ENCODE measurements at places on chromosomes 2 and 18.
A peak's percentile ranks its signal among the peaks of the same experiment; 100 is the strongest.

DNA sequence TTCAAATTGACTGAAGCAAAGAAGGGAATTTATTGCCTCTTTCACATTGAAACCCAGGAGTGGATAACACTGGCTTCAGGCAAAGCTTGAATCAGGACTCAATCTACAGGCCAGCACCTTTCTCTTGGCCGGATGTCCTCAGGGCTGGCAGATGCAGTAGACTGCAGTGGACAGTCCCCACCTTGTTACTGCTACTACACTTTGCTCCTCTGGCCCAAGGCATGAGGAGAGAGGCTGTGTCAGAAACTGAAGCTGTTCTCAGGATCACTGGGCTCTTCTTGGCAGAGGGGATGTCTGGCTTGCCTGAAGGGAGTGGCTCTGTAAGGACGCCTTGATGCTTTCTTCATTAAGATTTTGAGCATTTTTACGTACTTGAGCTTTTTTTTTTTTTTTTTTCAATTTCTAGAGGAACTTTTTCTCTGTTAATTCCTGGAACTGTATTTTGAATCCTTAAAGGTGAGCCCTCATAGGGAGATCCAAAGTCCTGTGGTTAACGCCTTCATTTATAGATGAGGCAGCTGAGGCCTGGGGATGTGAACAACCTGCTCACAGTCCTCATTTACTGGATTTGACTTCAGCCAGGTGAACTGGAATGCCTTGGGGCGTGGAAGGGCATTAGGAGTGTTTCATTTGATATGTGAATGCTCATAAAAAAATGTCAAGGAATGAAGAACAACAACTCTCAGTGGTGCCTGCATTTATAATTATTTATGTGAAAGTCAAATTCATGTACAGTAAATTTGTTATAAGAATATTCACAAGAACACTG, 36.6 kb downstream of the CASP10 start:
- no peak for DNase-seq

DNA sequence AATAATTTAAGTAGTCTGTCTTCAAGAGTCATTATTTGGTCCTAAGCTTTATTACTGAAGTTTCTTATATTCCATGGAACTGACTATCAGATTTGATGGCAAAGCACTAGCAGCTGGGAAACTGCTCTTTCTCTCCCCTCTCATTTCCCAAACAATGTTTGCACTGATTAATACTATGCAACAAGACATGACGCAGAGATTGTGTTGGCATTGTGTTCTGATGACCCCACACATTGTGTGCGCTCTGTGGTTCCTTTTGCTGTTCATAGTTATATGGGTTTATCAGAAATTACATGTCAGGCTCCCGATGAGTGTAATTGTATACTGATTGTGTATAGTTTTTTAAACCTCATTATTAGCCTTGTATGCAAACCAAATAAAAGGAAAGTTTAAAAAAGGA, 331.6 kb upstream of the FANCL start:
- DNase-seq, result no peak

GRCh38 chr2:163682695-163683094, 53.1 kb downstream of the FIGN start:
- no peak for DNase-seq

DNA sequence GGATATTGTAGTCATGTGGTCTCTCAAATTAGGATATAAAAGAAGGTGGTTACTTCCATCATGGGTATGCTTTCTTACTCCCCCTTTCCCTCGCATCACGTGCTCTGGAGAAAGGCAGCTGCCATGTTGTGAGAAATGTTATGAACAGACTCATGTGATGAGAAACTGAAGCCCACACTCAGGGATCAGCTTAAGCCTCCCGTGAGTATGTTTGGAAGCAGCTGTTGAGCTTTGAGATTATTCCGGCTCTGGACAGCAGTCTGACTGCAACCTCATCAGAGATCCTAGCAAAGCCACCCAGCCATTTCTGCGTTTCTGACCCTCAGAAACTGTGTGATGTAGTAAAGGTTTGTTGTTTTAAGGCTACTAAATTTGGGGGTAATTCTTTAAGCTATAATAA, 700.1 kb downstream of the ADCYAP1 start:
- no peak for DNase-seq

- DNase-seq, result peak; percentile 26
Measured at GRCh38 chr18:59996370-59996966, 96.7 kb downstream of the PMAIP1 start.

GRCh38 chr2:62974999-62975398, 75.6 kb upstream of the OTX1 start:
- no peak for DNase-seq

- DNase-seq, result no peak
Measured at GRCh38 chr2:214069254-214069653, 341.6 kb upstream of the VWC2L start.

DNA sequence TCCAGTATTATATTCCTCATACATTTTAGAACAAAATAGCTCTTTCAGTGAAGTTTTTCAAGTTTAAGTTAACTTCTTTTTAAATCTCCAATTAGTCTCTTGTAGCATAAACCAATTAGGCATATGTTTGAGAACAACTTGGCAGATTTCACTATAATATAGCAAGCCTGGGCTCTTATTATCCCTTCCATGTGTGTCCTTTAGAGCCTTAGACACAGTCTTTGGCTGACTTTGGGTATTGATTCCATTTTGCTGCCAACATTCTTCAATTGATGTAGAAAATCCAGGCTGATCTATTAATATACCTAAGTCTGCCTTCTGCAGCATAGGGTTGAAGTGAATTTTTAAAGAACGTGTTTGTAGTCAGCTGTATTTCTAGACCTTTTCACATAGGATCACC, 179.1 kb upstream of the RPRM start:
- DNase-seq, result no peak

DNA sequence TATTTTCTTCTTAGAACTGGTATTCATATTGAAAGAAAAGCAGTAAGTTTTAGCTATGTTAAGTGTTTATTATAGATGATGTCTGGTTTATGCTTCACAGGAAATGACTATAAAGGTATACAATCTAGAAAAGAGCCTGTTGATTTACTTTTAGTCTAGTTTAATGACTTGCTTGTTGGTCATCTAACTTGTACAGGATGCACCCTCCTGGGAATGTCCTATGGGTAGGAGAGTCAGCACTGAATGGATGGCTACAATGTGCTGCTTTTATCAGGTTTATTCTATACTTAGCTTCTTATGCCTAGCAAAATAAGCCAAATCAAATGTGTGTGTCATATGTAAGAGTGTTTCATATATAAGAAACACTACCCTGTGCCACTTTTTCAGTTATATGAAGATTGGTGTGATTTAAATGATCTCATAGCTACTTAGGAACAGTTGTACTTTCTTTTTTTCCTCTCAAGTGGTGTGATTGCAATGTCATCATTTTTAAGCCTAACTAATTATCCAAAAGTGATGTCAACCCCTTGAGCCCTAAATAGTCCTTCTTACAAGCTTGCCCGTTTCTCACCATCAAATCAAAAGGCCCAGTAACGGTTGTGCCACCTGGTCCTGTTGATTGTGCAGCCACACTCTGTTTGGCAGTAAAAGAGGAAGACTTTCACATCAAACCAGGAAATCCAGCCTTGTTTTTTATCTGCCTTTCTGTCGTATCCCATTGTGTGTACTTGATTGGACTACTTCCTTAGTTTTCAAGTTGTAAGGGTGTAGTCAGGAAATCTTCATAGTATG, 176.0 kb downstream of the DIS3L2 start:
- DNase-seq, result no peak

DNA sequence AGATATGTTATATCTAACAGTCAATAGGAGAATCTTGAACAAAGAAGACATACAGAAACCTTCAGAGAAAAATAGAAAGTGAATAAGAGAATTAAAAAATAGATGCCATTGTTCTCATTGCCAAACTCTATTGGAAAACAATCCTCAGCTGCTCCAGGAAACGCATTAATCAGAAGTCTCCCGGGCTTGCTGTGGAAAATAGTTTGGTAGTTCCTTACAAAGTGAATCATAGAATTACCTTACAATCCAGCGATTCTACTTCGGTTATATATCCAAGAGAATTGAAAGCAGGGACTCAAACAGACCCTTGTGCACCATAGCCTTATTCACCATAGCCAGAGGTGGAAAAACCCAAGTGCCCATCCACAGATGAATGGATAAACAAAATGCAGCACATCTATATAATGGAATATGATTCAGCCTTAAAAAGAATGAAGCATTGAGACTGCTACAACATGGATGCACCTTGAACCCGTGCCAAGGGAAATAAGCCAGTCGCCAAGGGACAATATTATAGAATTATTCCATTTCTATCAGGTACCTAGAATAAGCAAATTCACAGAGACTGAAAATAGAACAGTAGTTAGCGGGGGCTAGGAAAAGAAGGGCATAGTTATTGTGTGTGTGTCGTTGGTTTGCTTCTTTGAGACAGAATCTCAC, 21.9 kb upstream of the CHRNA1 start:
- no peak for DNase-seq

DNA sequence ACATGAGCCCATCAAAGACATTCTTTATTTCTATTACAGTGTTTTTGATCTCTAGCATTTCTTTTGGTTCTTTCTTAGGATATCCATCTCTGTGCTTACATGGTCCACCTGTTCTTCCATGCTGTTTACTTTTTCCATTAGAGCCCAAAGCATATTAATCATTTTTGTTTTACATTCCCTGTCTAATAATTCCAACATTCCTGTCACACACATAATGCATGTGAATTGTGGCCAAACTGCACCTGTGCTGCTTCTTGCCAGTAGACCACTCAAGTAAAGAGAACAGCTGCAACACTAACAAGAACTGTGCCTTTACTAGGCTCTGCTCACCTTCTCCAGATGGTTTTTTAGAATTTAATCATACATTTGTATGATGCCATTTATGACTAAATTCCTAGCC, 103.0 kb downstream of the PTH2R start:
- no peak for DNase-seq

GRCh38 chr18:9429662-9429993, 45.7 kb upstream of the RALBP1 start:
- no peak for DNase-seq

- no peak for DNase-seq
Measured at GRCh38 chr2:132448331-132448730, 31.7 kb downstream of the GPR39 start.

GRCh38 chr18:79962835-79963657, 1.4 kb upstream of the HSBP1L1 start:
- DNase-seq, result peak; percentile 67

GRCh38 chr2:70964596-70965386, 13.6 kb upstream of the ANKRD53 start:
- peak; percentile 90 for DNase-seq

DNA sequence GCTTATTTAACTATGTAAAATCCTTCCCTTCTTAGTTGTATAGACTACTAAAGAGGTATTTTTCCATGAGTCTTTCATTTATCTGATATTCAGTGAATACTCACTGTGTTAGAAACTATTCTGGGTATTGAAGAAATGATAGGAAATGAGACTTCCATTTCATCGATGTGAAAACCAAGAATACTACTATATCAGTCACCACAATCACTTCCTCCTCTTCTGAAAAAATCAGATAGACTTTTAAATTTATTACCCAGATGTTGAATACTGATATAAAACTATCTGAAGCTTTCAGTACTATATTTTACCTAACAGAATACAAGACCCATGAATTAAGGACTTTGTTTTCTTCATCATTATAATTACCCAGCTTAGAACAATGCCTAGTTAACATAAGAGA, 1801.1 kb upstream of the CELF4 start:
- no peak for DNase-seq

DNA sequence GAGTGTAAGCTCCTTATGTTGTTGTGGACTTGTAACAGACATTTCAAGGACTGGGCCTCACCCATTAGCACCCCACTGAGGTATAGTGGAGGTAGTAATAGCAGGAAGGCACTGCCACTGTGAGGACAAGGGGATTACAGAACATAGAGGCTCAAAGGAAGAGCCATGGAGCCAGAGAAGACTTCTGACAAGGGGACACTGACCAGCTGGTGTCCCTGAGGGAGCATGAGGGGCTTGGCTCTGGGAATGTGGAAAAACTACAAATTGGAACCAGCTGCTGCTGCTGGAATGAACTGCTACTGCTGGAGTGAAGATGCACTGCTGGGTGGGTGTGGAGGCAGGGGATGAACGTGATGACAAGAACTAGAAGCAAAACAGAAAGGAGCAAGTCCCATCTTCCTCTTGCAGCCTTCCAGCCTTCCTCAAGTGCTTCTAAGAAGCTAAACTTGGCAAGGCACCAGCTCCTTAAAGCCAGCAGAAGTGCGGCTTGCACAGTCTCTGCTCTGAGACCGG, 167.3 kb upstream of the NOSTRIN start:
- DNase-seq, result no peak

DNA sequence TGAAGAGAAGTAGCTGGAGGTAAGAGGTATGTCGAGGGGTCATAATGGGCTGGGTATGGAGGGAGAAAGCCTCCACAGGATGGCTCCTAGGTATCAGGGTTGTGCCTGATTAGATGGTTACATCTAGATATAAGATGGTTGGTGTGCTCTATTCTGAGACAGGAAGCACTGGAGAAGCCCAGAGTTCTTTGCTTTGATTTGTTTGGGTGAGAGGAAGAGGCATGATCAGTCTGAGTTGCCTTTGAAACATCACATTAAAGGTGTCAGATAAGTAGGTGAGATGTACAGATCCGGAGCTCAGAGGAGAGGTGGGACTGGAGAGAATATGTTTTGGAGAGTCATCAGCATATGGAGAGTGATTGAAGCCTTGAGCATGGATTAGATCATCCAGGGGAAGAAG, 74.1 kb downstream of the KLHL29 start:
- no peak for DNase-seq

GRCh38 chr2:186543561-186544131, 46.2 kb upstream of the ITGAV start:
- DNase-seq, result no peak

GRCh38 chr2:168064011-168064998, 183.1 kb downstream of the STK39 start:
- DNase-seq, result no peak

- DNase-seq, result no peak
Measured at GRCh38 chr2:84838434-84839145, 42.3 kb downstream of the TRABD2A start.

DNA sequence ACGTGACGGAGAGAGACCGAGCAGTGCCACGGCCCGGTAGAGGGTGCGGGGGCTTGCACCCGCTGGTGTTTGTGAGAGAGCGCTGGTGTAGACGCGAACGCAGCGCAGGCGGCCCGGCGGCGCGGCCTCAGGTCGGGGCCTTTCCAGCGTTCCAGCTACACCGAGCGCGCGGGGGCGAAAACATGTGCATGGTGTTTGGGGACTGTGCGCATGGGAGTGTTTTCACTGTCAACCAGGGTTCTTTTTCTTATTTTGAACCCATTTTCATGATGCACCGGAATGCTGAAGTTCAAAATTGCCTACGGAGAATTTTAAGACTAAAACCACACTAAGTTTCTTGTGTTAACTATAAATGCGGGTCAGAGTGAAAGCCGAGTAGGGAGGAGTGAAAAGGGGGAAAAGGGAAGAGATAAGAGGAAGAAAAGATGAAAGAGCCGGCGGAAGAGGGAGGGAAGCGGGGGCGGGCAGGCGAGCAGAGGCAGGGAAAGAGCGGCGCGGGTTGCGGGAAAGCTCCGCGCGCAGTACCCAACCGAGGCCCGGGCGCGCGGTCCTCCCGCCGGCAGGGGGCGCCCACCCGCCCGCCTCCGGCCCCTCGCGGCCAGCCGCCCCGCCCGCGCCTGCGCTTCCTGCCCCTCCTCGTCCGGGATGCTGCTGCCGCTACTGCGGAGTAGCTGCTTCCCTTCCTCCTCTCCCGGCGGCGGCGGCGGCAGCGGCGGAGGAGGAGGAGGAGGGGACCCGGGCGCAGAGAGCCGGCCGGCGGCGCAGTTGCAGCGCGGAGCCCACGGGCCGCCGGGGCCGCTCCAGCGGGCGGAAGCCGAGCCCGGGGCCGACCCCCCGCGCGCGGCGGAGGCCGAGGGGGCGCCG, at the start of gene RAB12:
Gene RAB12 (plus strand): TSS at position 643 of the 864 bp plus-strand sequence. CDS start 3 bp downstream, at position 646.
- DNase-seq, result peak; percentile 91

- DNase-seq, result no peak
Measured at GRCh38 chr2:241808051-241808720, 807 bp upstream of the NEU4 start.

- no peak for DNase-seq
Measured at GRCh38 chr2:173290046-173290445, 64.6 kb upstream of the CDCA7 start.
